ENCODE measurements at places on chromosomes 1 and 21.
A peak's percentile ranks its signal among the peaks of the same experiment; 100 is the strongest.

GRCh38 chr1:3639397-3639911 lies 10.4 kb downstream of the WRAP73 start:
- no peak for DNase-seq

DNA sequence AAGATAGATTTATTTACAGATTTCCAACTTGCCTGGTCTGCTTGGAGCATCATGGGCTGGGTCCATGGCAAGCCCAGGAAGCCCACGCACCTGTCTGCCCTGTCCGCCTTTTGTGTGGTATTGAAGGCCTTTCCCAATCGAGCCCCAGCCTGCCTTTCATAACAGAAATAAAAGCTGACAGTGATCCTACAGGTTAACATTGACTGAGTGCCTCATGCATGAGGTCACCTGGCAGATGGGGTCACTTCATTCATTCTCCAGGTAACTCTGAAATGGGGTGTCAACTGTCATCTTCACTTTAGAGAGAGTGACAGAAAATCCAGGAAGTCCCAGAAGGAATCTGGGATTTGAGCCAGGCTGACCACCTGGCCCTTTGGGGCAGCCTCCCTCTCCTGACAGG lies 36.3 kb upstream of the CASZ1 start:
- DNase-seq = no peak

- no peak for DNase-seq
These were observed 126.4 kb downstream of the CLIC6 start for GRCh38 chr21:34795175-34795547.

DNA sequence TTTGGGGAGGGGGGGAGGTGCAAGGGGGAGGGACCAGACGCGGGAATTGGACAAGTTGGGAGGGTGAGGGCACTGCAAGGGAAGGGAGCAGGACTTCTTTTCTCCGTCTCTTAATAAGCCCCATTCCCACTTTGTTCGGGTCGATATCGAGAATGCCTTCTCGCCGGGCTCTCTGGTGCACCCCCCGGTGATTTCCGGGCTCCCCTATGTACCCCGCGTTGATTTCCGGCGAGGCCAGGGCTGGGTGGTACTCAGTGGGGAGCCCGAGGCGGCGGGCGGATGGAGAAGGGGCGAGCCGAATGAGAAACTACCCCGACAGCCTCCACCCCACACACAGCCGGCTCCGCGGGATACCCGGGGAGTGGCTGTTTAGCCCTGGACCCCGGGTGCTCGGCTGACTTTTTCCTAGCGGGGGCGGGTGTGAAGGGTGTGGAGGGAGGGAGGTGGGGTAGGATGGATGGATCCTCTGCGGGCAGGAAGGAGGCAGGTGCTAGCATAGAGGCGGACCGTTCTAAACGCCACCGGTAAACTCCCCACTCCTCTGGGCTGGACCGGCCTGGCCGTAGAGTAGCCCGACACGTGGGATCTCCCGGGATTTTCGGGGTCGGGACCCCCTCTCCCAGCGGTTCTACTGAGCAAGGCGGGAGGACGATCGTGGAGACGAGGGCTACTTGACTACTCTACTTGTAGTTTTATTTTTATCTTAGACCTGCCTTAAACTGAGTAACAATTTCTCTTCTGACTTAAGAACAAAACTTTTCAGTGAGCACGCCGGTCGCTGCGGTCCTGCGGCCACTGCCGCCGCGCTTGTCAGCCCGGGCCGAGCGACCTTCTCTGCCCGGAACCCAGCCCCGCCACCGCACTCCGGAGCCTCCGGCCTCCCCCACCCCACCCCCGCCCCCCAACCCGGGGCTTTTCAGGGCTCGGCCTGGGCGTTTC lies 1.0 kb downstream of the RNF220 start:
- DNase-seq = peak; percentile 14

DNA sequence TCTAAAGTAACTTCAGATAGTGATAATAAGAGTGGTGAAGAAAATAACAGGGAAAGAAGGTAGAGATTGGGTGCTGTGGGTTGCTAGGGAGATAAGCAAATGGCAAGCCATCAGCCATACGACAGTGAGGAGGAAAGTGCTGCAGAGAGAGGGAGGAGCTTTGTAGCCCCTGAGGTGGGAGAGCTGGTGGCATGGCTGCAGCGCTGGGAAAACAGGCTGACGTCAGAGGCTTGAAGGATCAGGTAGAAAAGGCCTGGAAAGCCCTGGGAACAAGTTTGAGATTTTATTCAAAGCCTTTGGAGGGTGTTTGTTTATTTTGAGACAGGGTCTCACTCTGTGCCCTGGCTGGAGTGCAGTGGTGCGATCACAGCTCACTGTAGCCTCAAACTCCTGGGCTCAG lies 109.5 kb downstream of the NMNAT2 start:
- no peak for DNase-seq

- DNase-seq = no peak
These were observed 159.3 kb downstream of the TSEN15 start for GRCh38 chr1:184210862-184211261.

DNA sequence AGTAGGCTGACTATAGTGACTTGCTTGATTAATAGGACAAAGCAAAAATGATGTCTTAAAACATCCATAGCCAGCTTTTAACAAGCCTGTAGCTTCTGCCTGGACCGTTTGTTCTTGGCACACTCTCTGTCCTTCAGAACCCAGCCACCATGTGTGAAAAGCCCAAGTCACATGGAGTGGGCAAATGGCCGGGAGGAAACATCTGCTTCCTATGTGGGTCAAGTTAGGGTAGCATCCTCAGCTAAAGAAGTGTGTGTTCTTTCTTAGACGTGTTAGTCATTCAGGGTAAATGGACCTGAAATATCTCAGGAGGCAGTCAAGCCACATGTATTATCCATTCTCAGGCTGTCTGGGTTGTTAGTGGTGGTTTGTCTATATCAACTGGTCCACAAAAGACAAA lies 23.4 kb downstream of the RD3 start:
- no peak for DNase-seq

DNA sequence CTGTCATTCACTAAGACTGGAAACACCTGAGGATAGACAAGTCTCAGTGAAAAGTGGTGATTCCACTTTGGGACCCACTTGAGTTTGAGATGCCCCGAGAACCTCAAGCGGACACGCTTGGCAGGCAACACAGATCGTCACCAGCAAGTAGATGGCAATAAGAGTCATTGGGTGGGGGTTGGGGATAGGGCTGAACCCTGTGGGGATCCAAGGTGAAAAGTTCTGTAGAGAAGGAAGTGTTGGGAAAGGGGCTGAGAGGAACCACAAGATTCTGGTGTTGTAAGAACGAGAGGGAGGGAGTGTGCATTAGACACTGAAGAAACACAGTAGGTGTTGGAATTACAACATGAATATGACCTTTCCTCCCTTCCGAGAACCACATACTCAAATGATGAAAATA lies 45.4 kb upstream of the TDRD10 start:
- DNase-seq = no peak

DNA sequence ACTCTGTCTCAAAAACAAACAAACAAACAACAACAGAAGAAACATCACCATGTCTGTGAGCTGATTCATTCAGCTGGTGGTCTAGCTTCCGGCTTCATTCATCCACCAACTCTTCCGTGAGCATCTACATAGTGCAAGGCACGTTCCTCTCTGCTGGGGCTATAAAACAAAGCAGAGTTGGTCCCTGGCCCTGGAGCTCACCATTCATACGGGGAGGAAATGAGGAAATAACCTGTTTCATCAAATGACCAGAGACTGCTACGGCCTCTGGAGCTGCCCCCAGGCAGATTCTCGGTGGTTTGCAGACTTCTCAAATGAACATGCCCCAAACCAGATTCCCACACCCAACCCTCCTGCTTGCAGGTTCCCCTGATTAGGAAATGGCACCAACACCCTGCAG lies 41.0 kb upstream of the ID3 start:
- DNase-seq = no peak

- DNase-seq = no peak
These were observed 106.8 kb downstream of the EPHB2 start for GRCh38 chr1:22817462-22817861.

DNA sequence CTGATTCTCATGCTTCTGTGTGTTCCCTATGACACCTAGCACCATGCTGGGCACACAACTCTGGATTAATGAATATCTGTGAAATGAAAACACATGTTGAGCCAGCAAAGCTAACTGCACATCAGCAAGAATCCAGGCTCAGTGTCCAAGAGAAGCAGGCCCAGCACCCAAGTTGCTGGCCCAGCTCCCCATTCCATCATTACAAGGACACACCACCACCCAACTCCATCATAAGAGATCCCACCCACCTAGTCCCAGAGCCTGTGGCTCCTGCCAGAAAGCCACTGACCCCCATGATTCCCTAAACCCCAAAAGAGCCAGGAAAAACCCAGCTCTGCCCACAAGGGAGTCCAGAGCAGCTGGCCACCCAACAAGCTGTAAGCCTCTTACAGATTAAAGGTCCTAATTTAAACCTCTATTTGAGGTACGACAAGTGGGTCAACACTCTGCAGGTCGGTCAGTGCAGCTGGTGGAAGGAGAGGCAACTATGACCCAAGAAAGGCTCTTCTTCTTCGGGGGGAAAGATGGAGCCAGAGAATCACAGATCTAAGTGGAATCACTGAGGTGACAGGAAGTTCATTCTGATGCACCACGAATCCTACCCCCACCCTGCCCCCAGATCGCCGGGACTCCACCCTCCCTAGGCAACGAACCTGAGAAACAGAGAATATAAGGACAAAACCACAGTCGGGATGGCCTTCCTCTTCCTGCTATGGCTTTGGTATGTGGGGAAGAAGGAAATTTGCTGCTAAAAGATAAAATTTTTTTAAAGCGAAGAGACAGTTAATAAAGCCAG lies 58.2 kb downstream of the CD34 start:
- no peak for DNase-seq

DNA sequence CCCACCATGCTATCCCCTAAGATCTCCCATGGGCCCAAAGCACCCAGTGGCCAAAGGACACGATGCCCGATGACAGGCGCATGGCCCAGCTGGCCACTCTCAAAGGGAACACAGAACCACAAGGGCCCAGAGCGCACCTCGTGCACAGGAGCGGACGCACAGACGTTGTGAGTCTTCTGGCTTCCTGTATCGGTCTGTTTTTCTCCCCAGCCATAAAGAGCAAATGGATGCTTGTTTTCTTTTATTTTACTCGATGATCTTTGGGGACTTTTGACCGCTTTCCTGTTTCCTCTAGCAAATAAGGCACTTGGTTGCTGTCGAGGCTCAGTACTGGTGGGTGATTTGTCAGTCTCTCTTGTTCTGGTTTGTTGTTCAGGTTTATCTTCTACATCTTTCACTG lies 16.2 kb downstream of the CCSAP start:
- DNase-seq = no peak

GRCh38 chr1:20636785-20637347 lies 3.6 kb downstream of the PINK1 start:
- DNase-seq = no peak

DNA sequence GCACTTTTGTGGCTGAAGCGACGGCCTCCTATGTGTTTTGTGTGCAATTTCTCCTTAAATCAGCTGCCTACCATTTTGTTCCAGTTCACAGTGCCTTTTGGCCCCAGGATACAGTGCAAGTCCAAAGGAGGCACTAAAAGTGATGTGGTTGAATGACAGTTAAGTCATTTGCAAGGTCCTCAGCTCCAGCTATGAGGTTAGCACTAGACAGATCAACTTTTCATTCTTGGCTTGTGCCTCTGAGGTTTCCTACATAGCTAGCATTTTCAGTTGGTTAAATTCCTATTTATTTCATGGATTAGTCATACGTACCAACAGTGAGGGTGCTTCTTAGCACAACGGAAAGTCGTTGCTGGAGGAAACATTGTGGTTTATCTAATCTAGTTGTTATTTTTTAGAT lies 59.3 kb upstream of the NTPCR start:
- no peak for DNase-seq

GRCh38 chr1:67158401-67158800 lies 7.9 kb upstream of the IL23R start:
- DNase-seq = no peak

- DNase-seq = no peak
These were observed 53.3 kb upstream of the GJA8 start for GRCh38 chr1:147849098-147849895.

DNA sequence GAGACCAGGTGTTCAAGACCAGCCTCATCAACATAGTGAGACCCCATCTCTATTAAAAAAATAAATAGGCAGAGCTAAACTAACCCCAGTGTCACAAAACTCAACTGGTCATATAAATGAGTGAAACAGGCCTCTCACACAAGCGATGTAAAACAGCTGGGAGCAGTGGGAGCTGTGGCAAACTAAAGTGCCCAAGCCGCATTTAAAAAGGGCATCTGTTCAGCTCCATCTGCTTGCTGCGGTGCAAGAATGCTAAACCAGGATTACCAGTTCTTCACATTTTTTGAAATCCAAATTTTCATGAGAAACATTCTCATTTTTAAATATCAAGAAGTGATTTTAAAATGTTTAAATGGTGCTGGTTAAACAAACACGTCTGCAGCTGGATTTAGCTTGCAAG lies 50.0 kb upstream of the WNT2B start:
- no peak for DNase-seq

Measured in stimulated activated CD8-positive, alpha-beta memory T cell treated with anti-CD3 and anti-CD28 coated beads, Interleukin-2, amount 100 ng/mL, for 48 hours (primary cell).